Stimulated activated CD4-positive, alpha-beta T cell treated with anti-CD3 and anti-CD28 coated beads, Interleukin-1b, Interleukin-23, amount 100 ng/mL, for 1 hour (primary cell): ENCODE measurements at places on chromosomes 12 and 14.

GRCh38 chr14:72894623-72895378, 900 bp upstream of the DPF3 start:
- DNase-seq, result no peak

DNA sequence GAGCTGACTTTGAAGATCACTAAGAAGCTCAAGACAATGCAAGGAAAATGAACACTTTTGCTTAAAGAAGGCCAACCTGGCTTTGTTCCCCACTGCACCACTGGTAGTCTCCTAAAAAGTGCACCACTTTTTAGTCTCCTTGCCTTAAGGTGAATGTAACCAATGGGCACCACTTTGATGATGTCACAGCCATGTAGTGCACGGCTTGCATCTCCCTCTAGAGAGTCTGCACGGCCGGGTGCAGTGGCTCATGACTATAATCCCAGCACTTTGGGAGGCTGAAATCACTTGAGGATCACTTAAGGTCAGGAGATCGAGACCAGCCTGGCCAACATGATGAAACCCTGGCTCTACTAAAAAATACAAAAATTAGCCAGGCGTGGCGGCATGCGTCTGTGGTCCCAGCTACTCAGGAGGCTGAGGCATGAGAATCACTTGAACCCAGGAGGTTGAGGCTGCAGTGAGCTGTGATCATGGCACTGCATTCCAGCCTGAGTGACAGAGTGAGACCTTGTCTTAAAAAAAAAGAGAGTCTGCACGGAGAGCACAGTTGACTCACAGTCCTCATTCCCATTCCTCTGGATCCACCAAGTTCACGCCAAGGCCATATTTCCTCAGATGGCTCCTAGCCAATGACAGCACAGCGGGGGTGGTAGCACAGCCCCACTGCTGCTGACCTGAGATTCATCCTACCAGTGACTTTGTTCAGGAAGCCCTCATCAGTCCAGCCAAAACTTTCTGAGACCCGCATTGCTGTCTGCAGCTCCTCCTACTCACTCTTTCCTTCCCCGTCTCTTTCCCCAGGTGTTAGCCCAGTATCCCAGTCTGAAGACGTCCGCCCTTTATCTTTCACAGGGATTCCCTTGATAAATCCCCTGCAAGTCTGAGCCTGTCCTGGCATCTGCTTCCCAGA, 16.5 kb upstream of the IFT81 start:
- no peak for DNase-seq

DNA sequence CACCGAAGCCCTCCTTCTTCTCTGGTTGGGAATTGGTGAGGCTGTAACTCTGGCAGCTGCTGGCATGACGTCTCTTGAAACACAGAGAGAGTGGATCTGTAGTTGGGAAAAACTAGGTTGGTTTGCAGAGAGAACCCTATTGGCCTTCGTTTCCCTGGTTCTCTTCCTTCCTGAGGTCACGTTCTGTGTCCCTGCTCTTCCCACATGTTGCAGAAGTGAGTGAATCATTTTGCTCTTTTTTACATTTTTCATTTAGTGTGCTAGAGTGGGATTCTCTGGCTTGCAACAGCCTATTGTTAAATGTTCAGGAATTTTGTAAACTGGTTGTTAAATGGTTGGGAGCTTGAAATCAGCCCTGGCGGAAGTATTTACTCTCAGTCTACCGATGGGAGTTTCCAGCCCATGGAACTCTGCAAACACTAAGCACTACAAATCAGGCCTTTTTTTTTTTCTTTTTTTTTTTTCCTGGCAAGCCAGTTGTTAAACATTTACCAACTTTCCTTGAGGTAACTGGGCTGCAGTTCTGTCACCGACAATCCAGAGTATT, 26.8 kb upstream of the CKAP4 start:
- DNase-seq, result no peak

DNA sequence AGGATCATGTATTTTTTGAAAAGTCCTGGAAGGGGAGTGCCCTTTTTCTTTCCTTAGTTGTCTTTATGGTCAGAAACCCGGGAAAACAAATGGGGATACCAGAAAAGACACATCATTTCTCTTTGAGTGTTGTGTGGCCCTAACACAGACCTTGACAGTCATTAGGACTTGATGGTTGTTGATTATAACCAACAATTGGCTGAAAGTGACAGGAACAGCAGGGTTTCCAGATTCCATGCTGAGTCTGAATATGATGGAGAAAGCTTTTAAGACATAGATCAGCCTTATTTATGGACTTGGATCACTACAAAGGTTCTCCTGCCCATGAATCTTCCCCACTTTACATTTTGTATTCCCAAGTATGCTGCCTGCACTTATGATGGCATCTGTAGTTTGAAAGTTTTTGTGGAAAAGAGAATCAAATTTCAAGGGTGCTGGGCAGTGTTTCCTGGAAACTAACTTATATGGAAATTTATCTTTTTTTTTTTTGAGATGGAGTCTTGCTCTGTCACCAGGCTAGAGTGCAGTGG, 30.4 kb downstream of the POLR3B start:
- no peak for DNase-seq

DNA sequence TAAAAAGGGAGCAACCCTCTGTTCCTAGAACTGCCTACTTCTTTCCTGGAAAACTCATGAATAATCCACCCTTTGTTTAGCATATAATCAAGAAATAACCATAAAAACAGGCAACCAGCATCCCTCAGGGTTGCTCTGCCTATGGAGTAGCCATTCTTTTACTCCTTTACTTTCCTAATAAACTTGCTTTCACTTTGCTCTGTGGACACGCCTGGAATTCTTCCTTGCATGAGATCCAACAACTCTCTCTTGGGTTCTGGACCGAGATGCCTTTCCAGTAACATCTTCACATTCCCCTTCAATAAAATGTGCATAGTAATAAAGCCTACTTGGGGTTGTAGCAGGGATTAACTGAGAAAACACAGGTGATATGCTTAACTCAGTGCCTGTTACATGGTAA, 286.4 kb upstream of the AMIGO2 start:
- no peak for DNase-seq

DNA sequence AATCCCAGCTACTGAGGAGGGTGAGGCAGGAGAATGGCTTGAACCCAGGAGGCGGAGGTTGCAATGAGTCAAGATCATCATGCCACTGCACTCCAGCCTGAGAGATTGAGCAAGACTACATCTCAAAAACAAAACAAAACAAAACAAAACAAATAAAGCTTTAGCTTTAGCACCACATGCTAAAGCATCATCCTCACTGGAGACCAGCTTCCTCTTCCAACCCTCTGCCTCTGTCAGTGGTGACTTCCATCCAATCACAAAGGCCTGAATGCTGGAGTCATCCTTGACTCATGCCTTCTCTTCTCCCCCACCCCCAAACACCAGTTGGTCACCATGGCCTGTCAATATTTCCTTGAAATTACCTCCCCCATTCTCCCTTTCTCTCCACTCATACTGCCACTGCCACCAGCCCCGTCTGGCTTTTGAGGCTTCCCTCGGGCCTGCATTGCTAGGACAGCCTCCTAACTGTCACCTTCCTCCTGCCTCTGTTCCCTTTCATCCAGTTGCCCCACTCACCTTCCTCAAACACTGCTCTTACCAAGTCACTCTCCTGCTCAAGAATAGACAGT, 1.4 kb downstream of the ZNF385A start:
- no peak for DNase-seq

GRCh38 chr12:92110083-92110640, 35.5 kb downstream of the BTG1 start:
- DNase-seq, result no peak

- no peak for DNase-seq
Measured at GRCh38 chr14:33273978-33274377, 335.3 kb downstream of the NPAS3 start.

DNA sequence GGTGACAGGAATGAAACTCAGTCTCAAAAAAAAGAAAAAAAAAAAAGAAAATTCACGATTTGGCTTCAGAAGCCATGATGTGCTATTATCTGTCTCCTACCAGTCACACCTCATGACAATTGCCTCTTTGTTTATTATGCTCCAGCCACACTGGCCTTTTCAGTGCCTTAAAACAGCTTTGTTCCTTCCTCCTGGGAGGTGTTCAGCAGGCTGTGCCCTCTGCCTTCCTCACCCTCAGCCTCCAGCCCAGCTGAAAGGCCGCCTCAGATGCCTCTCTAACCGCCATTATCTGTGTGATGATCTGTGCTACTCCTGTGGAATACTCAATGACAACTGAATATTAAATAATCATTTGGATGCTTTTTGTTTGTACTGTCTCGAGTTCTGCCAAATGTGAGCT, 8.6 kb upstream of the ARPC3 start:
- DNase-seq, result no peak

DNA sequence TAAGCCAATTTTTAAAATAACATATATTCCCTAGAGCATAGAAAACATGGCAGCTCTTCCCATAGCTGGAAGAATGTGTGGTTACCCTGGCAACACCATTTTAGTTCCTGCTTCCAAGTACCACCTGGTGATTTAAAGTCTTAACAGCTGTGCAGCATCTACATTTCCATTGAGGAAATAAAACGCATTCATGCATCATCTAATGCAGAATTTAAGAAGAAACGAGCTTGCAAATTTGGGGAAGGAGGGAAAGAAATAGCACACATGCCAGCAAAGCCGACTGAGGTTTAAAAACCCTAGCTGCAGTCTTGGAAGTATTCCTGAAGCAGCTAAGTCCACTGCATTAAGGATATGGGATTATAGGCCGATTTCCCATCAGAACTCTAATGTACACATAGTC, 22.8 kb upstream of the SLC38A2 start:
- DNase-seq, result no peak

GRCh38 chr12:111605911-111606766, 7.0 kb upstream of the ATXN2 start:
- DNase-seq, result no peak

DNA sequence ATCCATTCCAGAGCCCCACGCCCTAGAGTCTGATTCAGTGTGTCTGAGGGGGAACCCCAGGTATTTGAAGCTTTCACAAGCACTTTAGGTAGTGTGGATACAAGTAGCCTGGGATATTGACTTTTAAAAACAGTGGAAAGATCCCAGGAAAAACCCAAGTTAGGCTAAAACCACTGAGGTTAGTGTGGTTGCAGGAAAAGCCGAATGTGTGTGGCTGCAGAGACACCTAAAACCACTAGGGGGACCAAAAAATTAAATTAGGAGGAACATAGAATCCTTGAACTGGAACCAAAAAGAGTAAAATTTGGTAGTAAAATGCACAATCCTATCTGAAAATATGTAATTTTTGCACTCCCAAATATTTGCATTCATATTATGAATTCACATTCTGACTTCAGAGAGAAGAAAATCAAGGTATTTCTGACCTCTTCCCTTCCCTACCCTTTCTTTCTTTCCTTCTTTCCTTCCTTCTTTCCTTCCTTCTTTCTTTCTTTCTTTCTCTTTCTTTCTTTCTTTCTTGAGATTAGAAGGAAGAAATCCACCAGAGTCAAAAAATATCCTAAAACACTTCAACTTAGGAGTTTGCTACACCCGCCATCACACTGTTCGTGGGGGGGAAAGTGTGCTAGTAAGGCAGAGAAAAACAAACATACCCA, 37.8 kb downstream of the SLCO1A2 start:
- no peak for DNase-seq

- DNase-seq, result no peak
Measured at GRCh38 chr12:8958066-8958465, 8.6 kb upstream of the M6PR start.

GRCh38 chr14:24785698-24786097, 151.7 kb upstream of the GZMB start:
- no peak for DNase-seq

GRCh38 chr12:96617178-96617577, 127.8 kb downstream of the CFAP54 start:
- no peak for DNase-seq

DNA sequence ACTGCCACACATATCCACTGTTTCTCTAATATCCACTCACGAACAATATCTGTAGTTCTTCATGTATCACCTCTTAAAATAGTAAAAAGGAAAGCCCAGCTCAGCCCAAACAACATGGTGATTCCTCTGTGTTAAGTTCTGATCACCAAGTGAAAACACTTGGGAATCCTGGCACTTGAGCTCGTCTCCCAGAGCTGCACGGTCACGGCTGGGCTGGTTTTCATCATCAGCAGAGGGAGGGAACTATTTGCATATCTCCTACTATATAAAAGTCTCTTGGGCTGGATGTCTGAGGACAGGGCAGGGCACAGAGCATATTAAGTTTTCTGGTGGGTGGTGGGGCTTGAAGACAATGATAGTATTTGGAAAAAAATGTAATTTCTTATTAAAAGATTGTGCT, 870.6 kb downstream of the TMEM121 start:
- DNase-seq, result no peak

- no peak for DNase-seq
Measured at GRCh38 chr12:93229494-93230325, 148.0 kb upstream of the NUDT4 start.

- DNase-seq, result no peak
Measured at GRCh38 chr14:92677087-92677668, 71.2 kb downstream of the LGMN start.

- DNase-seq, result no peak
Measured at GRCh38 chr12:14999695-15000365, 27.0 kb downstream of the PDE6H start.

DNA sequence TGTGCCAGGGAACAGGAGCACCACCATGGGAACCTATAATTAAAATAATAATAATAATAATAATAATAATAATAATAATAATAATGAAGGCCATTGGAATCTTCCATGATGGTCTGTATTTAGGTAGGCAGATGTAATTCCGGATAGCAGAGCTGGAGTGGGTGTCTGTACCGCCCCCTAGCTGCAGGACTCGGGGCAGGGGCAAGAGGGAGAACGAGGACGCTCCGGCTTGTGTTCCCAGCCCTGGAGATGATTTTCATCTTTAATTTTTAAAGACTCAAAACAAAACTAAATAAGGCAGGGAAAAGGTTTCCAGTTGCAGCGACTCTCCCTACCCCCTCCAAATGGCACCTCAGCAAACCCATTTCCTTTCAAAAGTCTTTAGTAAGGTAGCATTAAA, 501.1 kb downstream of the VRK1 start:
- DNase-seq, result no peak

DNA sequence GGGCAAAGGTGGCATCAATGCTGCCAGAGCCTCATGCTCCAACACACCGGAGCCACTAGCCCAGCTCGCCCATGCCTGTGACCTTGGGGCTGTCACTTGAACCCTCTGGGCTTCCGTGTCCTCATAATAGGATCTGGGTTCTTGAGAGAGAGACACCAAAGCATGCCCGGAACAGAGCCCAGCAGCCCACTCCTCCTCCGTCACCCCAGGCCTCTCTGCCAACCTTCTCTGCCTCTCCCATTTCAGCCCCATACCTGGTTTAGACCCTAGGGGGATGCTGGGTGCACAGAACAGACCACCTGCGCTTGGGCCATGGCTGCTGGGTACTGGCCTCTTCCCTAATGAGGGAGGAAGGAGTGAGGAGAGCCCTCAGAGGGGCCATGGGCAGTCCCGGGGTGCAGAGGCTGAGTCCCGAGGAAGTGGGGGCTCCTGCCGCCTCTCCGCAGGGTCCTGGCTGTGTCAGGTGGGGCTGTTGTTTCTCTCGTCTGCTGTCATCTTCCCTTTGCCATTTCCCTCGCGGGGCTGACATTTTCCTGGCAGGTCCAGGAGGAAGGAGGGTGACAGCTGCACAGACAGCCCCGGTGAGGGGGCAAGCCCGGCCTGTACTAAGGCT, 172.4 kb upstream of the RTL1 start:
- no peak for DNase-seq
